ENCODE measurements at places on chromosomes 13 and 19. TPM values are rescaled to one million over a fixed set of nuclear protein-coding genes. Genes with fewer than 3 reads are reported as not detected.

DNA sequence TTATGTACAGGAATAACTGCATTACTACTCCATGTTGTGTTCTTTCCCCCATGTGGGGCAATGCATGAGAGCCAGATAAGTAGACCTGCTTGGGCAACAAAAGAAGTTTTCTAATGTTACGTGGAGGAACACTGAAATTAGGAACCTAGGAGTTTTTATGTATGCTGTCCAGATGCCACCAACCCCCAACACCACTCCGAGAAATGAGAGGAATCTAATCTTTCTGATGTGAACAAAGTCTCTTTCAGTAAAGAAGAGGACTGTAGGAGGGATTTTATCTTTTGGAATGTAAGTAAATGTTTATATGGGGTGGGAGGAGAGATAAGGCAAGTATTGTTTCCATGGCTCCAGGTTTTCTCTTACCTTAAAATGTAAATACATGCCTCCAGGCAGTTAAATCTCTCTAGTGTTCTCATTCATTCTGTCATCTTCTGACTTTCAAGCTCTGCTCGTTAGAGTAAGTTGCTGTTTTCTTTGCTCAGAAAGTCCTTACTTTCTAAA is 820.6 kb downstream of the PCDH17 start:
- H3K4me1 ChIP-seq, result no peaks in the 10 kb centered on the region
- no peaks in the 10 kb centered on the region for H3K36me3 ChIP-seq

DNA sequence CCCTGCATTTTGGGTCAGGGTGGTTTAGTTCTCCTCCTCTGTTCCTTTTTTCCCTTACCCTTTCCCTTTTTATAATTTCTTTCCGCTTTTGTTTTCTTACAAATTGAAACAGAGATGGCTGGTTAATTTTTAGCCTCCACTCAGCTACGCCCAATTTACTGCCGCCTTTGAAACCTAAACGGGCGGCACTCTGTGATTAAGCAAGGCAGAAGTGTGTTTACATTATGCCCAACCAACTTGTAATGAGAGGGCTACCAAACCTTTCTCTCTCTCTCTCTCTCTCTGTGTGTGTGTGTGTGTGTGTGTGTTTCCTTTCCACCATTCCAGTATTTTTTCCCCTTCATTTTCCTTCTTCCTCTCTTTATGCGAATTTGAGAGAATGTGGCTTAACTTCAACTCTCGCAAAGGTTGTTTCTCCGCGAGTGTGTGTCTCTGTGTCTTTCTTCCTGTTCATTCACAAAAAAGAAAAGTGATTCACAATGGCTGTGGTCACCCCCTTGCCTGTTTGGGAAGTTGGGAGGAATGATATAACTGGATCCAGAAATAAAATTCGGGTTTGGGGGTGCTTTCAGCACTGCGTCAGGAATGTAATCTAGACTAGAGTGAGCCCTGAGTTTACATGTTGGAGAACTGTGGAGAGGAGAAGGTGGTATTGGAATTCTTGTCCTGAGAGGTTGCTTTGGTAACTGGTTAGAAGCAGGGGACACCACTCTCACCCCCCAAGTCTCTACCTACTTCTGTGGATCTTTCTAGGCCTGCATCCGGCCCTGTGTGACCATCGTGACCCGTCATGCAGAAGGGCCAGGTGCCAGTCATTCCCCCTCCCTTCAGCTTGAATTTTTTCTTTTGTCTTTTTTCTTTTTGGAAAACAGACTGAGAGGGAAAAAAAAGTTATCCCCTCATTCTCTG is 31.4 kb downstream of the NFIX start:
- H3K27ac ChIP-seq, result no peak overlapping the region
- DNase-seq, result no peak
- H3K36me3 ChIP-seq, result no peaks in the 10 kb centered on the region
- H3K4me3 ChIP-seq, result no peak overlapping the region
- H3K27me3 ChIP-seq, result no peaks in the 10 kb centered on the region
- H3K4me1 ChIP-seq, result peaks cover 11% of the 10 kb centered on the region

GRCh38 chr19:5128936-5129389 is 160.1 kb downstream of the KDM4B start:
- H3K4me1 ChIP-seq, result peaks cover 20% of the 10 kb centered on the region
- no peak overlapping the region for H3K4me3 ChIP-seq
- H3K27me3 ChIP-seq, result no peaks in the 10 kb centered on the region
- H3K27ac ChIP-seq, result peak overlapping the region; percentile 68
- H3K36me3 ChIP-seq, result no peaks in the 10 kb centered on the region
- DNase-seq, result peak; percentile 45

- no peak overlapping the region for H3K4me3 ChIP-seq
- no peak overlapping the region for H3K27ac ChIP-seq
- H3K4me1 ChIP-seq, result peaks cover 26% of the 10 kb centered on the region
- H3K36me3 ChIP-seq, result no peaks in the 10 kb centered on the region
- DNase-seq, result no peak
These were observed 15.0 kb downstream of the BICRA start for GRCh38 chr19:47623921-47624391.

- H3K4me1 ChIP-seq, result peaks cover 38% of the 10 kb centered on the region
- no peaks in the 10 kb centered on the region for H3K36me3 ChIP-seq
- H3K27me3 ChIP-seq, result no peaks in the 10 kb centered on the region
- no peak overlapping the region for H3K4me3 ChIP-seq
- no peak for DNase-seq
- H3K27ac ChIP-seq, result no peak overlapping the region
These were observed 15.6 kb downstream of the KDM4B start for GRCh38 chr19:4984438-4984990.

- H3K4me1 ChIP-seq, result no peaks in the 10 kb centered on the region
- H3K27me3 ChIP-seq, result no peaks in the 10 kb centered on the region
- H3K4me3 ChIP-seq, result no peak overlapping the region
These were observed 97.6 kb upstream of the SIAH3 start for GRCh38 chr13:45949161-45949560.

- H3K27me3 ChIP-seq, result no peaks in the 10 kb centered on the region
- H3K4me1 ChIP-seq, result peaks cover 7% of the 10 kb centered on the region
- DNase-seq, result no peak
- H3K4me3 ChIP-seq, result no peak overlapping the region
These were observed 24.2 kb upstream of the GATAD2A start for GRCh38 chr19:19381007-19381926.

GRCh38 chr13:43196086-43196621 is 172.8 kb downstream of the DNAJC15 start:
- H3K27ac ChIP-seq, result no peak overlapping the region
- no peak overlapping the region for H3K4me3 ChIP-seq
- no peaks in the 10 kb centered on the region for H3K36me3 ChIP-seq
- no peaks in the 10 kb centered on the region for H3K4me1 ChIP-seq
- no peaks in the 10 kb centered on the region for H3K27me3 ChIP-seq
- peak; percentile 31 for DNase-seq

DNA sequence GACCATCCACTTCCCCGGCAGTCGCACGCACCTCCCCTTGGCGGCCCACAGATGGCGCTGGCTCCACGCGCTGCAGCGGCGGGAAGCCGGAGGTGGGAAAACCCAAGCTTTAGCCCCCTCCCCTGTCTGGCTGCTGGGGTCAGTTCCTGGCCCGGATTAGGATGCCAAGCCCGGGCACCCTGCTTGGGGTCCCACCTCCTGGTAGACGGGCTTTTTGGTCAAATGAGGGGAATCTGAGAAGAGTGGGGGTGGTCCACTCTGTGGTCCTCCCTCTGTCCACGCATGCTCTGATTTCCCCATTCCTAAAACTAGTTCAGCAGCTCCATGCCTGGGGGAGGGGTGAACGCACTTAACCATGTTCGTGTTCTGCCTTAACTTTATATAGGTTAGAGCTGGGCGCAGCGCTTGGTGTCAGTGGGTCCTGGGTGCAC is 8.1 kb upstream of the ADGRE2 start:
- peak; percentile 57 for DNase-seq
- H3K27me3 ChIP-seq, result no peaks in the 10 kb centered on the region
- H3K36me3 ChIP-seq, result no peaks in the 10 kb centered on the region
- no peak overlapping the region for H3K27ac ChIP-seq
- H3K4me1 ChIP-seq, result no peaks in the 10 kb centered on the region

DNA sequence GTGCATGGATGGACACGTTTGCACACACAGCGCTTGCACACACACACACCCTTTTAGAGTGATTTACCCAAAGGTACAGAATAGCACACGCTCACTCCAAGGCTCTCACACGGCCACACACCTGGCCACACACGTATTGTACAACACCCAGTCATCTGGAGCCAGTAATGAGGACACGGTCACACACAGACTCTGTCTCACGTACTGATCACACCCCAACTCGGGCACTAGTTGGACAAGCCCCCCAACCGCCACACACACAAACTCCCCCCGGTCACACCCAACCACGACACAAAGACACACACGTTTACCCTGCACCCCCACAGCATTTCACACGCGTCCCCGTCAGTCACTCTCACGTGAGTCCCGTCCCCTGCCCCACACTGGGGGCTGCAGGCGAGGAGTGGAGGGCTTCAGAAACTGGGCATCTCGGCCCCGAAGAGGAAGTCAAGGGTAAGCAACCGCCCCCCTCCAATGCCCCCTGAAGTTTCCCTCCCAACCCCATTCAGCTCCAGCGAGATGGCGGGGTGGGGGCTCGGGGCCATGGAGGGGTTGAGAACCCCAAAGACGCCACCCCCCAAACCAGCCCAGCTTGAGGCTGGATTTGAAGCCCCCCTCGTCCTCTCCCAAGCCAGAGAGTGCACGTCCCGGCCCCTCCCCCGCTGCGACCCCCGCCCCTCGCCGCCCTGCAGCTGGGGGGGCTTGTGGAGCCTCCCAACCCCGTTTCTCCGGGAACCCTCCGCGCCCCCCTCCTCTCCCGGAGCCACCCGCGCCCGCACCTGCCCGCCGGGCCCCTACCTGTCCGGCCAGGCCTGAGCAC is 599 bp downstream of the OLFM2 start:
- H3K4me1 ChIP-seq, result peaks cover 32% of the 10 kb centered on the region
- DNase-seq, result no peak
- no peaks in the 10 kb centered on the region for H3K36me3 ChIP-seq
- H3K4me3 ChIP-seq, result peak overlapping the region; percentile 45

- no peak overlapping the region for H3K4me3 ChIP-seq
- H3K27ac ChIP-seq, result no peak overlapping the region
- no peak for DNase-seq
- H3K4me1 ChIP-seq, result peaks cover 14% of the 10 kb centered on the region
These were observed 75.2 kb downstream of the ATP11A start for GRCh38 chr13:112764864-112765561.

DNA sequence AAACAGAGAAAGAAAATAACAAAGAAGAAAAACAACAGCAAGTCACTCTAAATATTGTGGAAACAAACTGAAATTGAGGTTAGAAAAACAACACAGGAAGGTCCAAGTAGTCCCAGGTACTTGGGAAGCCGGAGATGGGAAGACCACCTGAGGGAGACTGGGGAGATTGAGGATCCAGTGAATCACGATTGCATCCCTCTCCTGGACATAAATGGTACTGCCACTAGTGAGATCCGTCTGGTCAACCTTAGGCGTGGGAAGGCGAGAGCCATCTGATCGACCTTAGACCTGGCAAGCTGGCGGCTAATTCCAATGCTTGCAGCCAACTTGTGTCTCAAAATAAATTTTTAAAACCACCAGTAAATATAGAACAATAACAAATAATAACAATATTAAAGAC is 81.9 kb downstream of the ZNF726 start:
- H3K36me3 ChIP-seq, result no peaks in the 10 kb centered on the region
- H3K4me1 ChIP-seq, result no peaks in the 10 kb centered on the region
- H3K27me3 ChIP-seq, result no peaks in the 10 kb centered on the region

- peak; percentile 72 for DNase-seq
- peak overlapping the region; percentile 76 for H3K27ac ChIP-seq
- no peaks in the 10 kb centered on the region for H3K27me3 ChIP-seq
- no peaks in the 10 kb centered on the region for H3K36me3 ChIP-seq
- H3K4me3 ChIP-seq, result no peak overlapping the region
These were observed 97.1 kb downstream of the MBNL2 start for GRCh38 chr13:97319113-97319720.

DNA sequence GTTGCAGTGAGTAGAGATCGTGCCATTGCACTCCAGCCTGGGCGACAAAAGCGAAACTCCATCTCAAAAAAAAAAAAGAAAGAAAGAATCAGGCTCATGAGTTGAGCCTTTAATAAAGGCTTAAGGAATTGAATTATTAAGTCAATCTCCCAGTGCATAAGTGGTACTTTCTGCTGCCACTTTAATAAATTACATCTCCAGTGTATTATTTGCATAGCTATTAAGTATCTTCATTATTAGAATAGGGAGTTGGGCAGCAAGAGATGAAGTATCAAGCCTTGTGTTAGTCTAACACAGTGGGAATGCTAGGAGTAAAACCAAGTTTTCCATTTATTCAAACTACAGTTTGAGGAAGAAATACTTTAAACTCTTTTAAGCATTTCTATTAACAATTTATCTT is 15.6 kb upstream of the FAM124A start:
- peaks cover 12% of the 10 kb centered on the region for H3K27me3 ChIP-seq
- H3K27ac ChIP-seq, result no peak overlapping the region
- H3K4me1 ChIP-seq, result no peaks in the 10 kb centered on the region
- no peak overlapping the region for H3K4me3 ChIP-seq

DNA sequence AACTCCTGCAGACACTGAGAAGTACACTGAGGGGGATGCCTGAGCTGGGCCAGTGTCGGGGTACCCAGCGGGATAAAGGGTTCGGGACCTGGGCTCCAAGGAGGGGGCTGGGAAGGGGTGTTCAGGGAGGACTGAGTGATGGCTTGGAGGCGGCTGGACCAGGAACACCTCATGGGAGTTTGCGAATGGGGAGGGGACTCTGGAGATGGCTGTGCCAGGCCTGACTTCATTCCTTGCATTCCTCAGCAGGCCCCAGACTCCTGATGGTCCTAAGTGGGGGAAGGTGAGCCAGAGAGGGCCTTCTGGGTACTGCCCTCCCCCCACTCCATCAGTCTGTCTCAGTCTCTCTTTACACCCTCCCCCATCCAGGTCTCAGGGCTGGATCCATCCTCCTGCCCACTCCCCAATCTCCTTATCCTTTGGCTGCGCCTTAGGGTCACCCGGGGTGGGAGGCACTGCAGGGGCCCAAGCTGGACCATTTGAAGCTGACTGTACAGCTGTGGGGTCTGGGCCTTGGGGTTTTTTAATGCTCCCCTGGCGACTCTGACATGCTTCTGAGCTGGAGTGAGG is 13.8 kb downstream of the PAK4 start:
- H3K27ac ChIP-seq, result no peak overlapping the region
- H3K36me3 ChIP-seq, result no peaks in the 10 kb centered on the region
- no peak for DNase-seq
- peaks cover 43% of the 10 kb centered on the region for H3K4me1 ChIP-seq
- H3K4me3 ChIP-seq, result no peak overlapping the region
- H3K27me3 ChIP-seq, result no peaks in the 10 kb centered on the region

DNA sequence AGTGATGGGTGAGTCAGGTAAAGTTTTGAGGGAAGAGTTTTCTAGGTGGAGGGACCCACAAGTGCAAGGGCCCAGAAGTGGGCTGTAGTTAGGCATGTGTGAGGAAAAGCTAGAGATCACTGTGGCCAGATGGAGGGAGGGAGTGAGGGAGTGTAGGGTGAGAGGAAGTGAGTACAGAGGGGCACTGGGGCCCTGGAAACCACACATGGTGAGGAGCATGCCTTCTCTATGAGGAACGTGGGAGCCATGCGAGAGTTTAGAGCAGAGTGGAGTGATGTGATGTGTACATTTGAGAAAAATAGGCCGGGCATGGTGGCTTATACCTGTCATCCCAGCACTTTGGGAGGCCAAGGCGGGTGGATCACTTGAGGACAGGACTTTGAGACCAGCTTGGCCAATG is 14.7 kb upstream of the SHKBP1 start:
- H3K27me3 ChIP-seq, result peaks cover 13% of the 10 kb centered on the region
- H3K27ac ChIP-seq, result no peak overlapping the region
- no peaks in the 10 kb centered on the region for H3K36me3 ChIP-seq
- peaks cover under 1% of the 10 kb centered on the region for H3K4me1 ChIP-seq
- H3K4me3 ChIP-seq, result no peak overlapping the region
- no peak for DNase-seq

GRCh38 chr19:47109541-47110375 is 3.8 kb downstream of the ZC3H4 start:
- no peak for DNase-seq
- no peak overlapping the region for H3K27ac ChIP-seq
- no peaks in the 10 kb centered on the region for H3K36me3 ChIP-seq
- H3K4me3 ChIP-seq, result no peak overlapping the region

ZNF560 gene
- polyA plus RNA-seq, result not detected

PNMA8A gene
- polyA plus RNA-seq, result 14.2 TPM

MYBPC2 gene
- not detected for polyA plus RNA-seq

PRRG2 gene
- polyA plus RNA-seq, result 0.71 TPM

AMER2 gene
- polyA plus RNA-seq, result 0.11 TPM
